Heart right ventricle (tissue), 16 donors: ENCODE measurements at places on chromosomes 11 and 22. TPM values are rescaled to one million over a fixed set of nuclear protein-coding genes. Genes with fewer than 3 reads are reported as not detected.
A peak's percentile ranks its signal among the peaks of the same experiment; 100 is the strongest.

DNA sequence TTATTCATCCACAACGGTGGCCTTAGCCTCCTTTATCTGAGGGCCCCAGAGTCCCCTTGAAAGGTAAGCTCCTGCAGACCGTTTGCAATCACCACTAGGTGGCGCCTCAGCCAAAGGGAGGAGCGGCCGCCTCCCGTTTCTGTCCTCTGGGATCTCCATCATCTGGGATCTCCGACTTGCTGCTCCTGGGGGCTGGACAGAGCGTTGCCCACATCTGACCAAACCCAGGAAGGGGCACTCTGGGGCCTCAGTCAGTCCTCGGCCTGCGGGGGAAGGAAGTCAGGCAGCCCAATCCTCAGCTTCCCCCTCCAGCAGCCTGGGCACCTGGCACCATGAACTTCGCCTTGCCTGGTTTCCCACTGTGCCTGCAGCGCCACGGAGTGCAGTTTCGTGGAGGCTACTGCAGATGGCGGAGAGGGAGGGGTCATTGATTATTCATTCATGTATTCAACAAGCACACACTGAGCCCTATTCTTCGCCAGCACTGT, 23.5 kb downstream of the TP53I11 start:
- peak; percentile 68 for DNase-seq

DNA sequence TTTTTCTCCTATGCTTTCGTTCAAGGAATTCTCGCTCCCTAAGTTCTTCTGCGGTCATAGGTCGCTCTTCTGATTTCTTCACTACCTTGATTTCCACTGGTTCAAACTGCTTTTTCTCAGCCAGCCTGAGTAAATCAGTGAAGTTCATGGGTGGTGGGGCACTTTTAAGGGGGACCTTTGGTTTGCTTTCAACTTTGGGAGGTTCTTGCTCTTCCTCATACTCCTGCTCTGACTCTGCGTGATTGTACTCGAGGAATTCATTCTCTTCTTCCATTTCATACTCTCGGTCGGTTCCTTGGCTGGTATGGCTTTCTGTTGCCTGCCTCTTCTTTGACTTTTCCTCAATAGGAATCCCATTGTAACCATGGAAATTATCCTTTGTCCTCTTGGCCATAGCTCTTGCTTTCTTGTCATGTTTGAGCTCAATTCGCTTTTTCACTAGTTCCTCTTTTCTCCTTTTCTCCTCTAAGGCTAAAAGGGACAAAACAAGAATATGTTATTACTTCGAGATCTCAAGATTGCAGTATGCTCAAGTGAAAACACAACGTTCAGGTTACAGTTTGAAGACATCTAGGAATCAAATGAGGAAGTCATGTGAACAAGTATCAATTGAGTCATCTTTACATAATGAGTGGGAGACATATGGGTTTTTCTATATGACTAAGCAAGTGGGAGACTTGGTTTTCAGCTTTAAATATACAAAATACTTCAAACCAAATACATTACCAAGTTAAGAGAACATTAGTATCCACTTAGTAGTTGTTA, 16.2 kb downstream of the MISFA start:
- no peak for DNase-seq

Gene TBX1
- total RNA-seq: 0.68 TPM

GRCh38 chr22:32579529-32580220, 105.1 kb downstream of the FBXO7 start:
- DNase-seq: no peak

Gene SPI1
- total RNA-seq: 3.4 TPM

DNA sequence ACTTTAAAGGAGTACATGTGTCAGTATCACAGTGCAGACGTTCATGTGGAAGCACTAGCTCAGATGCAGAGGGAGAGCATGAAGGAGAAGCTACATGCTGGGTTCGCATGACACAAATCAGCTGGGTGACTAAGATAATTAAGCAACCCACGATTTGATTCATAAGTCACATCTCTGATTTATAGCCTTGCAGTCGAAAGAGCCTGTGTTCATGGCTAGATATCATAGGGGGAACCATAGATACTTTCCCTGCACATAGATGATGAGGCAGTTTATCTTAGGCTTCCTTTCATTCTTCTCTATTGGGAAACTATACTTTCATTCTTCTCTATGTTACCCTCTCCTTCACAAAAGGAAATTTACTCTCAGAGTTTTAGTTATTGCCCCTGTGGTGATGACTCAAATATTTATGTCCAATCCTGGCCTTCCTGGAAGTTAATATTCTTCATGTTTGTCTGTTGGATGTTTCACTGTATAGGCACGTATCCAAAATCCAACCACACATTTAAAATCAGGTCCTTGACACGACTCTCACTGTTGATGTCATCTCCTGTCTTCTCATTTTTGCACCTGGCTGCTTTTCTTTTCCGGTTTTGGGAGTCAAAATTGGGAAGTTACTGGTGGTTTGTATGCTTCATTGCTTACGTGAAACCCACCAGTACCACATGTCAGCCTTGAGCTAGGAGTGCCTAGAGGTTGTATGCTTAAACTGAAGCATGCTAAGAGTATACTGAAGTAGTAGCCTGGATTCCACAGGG, 56.3 kb upstream of the SLC5A12 start:
- DNase-seq: no peak

DNA sequence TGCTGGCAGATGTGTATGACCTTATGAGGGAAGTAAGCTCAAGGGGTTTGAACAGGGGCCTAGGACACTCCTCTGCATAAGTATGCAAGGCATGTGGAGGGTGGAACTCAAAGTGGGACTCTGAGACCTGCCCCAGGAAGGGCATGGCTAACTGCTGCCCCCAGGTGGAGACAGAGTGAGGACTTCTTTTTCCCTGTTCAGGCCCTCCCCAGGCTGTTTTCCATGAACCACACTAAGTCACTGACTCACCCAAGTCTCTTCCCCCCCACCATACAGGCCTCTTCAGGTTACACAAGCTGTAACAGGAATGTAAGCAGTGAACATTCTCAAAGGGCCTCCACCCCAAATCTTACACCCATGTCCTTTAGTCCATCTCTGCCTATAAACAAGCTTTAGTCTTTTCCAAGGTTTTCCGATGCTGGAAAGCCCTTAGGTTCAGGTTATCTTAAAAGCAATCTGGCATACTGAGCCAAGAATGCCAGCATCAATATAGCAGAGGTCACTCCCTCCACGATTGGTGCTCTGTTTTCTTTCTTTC, 13.1 kb downstream of the EEF1G start:
- peak; percentile 79 for DNase-seq

Gene CCND1
- total RNA-seq: 88.8 TPM

DNA sequence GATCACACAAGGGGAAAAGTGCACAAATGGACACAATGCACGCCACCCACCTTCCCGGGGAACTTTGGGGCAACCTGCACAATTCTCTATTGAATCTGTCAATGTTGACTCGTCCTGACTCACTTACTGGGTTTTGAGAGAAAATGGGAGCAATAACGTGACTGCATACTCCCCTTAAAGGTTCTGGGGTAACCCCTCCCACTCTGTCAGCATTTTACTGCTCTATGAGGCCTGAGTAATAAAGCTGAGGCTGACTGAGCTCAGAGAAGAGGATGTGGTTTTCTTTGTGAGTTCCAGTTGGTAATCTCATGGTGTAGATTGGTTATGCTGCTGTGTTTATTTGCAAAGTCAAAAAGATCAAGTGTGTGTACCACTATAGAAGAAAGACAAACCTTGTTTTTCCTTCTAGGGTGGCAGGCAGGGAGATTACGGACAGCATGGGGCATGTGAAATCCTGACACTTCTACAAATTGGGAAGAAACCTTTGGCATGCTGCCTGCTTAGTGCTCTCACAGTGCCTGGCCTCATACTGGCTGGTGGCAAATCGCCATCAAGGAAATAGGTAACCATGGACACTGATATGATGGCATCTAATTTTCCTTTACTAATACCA, 16.1 kb upstream of the APOA1 start:
- DNase-seq: no peak

DNA sequence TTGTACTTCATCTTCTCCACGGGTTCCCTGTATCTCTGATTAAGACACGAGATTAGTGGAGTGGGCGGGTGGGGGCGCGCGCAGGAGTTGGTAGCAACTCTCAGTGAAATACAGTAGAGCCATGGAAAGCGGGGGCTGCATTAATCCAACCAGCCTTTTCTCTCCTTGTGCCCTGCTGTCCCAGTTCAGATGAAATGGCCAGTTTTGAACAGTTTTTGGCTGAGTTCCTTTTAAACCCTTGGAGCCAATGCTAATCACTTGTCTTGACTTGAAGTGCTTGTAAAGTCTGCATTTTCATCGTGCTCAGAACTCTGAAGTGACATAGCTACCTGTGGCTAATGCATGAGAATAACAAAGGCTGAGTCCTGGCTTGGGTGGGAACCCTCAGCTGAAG, 734 bp upstream of the TMEM123 start:
- DNase-seq: no peak

DNA sequence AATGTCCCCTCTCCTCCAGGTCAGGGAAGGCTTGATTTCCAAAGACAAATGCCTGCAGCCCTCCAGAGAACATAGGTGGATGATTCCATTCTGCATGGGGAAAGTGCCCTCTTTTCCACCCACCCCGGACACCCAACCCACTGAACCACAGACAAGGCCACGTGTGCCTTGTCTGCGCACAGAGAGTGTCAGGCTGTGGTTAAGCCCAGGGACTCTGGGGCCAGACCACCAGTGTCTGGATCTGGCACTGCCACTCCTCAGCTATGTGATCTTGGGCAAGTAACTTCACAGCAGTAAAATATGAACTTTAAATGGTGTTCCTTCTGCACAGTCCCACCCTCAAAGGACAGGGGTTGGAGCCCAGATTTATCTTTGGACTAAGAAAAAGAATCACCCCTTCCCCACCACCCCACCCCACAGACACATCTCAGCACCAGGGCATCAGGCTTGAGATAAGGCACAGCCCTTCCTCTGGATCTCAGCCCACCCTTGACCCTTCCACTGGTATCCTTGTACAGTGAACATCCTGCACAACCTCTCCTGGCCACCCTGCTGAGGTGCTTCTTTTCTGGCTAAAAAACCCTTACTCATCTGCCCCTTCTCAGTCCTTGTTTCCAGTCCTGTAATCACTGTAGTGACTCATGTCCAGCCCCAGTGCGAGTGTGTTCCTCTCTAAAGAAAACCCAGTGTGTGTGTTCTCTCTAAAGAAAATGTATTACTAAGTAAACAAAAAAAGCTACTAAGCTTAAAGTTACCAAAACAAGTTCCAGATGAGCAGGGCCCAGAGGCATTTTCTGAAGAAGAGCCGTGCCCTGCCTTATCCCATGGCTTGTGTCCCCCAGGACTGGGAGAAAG, 1.9 kb upstream of the PTGDR2 start:
- no peak for DNase-seq

Gene CLTCL1
- total RNA-seq: 13.5 TPM

- DNase-seq: no peak
These were observed 51.1 kb downstream of the MCM5 start for GRCh38 chr22:35450824-35451569.

DNA sequence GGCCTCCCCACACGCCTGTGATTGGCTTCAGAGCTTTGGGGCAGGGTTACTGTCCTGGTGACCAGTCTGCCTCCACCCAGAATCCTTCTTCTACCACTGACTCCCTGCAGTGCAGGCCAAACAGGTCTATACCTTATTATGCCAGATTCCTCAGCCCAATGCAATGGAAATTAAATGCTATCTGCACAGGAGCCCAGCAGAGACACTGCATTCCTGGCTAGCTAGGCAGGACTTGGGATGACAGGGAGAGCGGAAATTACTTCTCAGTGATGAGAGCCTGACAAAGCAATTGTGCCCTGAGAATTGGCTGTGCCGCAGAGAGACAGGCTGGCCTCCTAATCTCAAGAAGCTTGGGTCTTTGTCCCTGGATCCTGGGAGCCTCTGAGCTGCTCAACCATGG, 143.8 kb upstream of the NCAM1 start:
- no peak for DNase-seq

Gene OR52N4
- not detected for total RNA-seq

Gene B3GAT3
- total RNA-seq: 10.4 TPM
